ENCODE measurements at places on chromosomes 12 and 14. TPM values are rescaled to one million over a fixed set of nuclear protein-coding genes. Genes with fewer than 3 reads are reported as not detected.

Gene DIO3
- total RNA-seq, result not detected

Gene KRT83
- 0.17 TPM for total RNA-seq

Gene CLEC4D
- not detected for total RNA-seq

Gene ZNF891
- 0.30 TPM for total RNA-seq

Gene EXD2
- 11.1 TPM for total RNA-seq

Gene EFS
- total RNA-seq, result not detected

Gene IL31
- not detected for total RNA-seq

Gene KRT73
- not detected for total RNA-seq

Gene PDE3A
- 0.40 TPM for total RNA-seq

Gene MFAP5
- not detected for total RNA-seq

Gene KMT2D
- 12.4 TPM for total RNA-seq

Gene CACNA1C
- total RNA-seq, result not detected

Gene LBHD2
- total RNA-seq, result not detected

Gene SLCO1B3
- total RNA-seq, result 11.6 TPM

Gene OTUB2
- 2.8 TPM for total RNA-seq

Gene PIWIL1
- not detected for total RNA-seq

Gene ADIPOR2
- 42.7 TPM for total RNA-seq

Gene PTPRB
- total RNA-seq, result 0.87 TPM

Gene BCAT1
- total RNA-seq, result 90.0 TPM

Gene TTC9
- 0.80 TPM for total RNA-seq

Gene EIF2S1
- 506 TPM for total RNA-seq

Gene RHOJ
- total RNA-seq, result 0.50 TPM

Gene TMEM63C
- not detected for total RNA-seq

Gene FOXG1
- total RNA-seq, result not detected

Gene SMIM41
- total RNA-seq, result not detected
